Tibial artery (tissue), 4 donors: ENCODE measurements at places on chromosomes 11 and 22.

- DNase-seq, result no peak
These were observed 57.3 kb upstream of the FADD start for GRCh38 chr11:70145841-70146240.

GRCh38 chr11:35107861-35108260 is 31.1 kb upstream of the CD44 start:
- DNase-seq, result no peak

GRCh38 chr22:42138972-42139371 is 8.4 kb upstream of the CYP2D6 start:
- no peak for DNase-seq

DNA sequence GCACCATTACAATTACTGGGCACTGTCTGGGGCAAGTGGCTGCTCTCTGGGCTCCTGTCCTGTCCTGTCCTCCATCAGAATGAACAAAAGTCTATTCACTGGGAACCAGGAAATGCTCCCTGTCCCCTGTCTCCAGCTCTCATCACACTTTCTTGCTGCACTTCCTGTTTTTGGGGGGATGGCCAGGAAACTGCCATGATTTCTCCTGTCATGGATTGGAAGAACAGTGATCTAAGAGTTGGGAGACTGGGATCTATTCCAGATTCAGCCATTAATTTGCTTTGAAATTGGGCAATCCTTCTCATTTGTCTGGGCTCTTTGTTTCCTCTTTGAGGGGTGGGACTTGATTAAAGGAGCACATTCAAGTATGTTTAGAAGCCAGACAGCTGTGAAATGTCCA is 61.4 kb upstream of the KIRREL3 start:
- DNase-seq, result no peak

DNA sequence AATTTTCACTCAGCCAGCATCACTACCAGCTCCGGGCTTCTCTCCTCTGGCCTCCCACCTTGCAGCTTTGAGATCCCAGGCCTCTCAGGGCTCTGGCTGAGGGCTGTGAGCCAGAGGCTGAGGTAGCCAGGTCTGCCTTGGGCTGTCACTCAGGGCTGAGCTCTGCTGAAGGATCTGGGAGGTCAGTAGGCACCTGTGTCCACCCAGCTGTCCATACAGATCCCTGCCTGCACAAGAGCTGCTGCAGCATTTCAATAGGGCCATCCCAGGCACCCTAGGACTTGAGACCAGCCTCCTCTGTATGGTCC is 12.6 kb downstream of the KCNQ1OT1 start:
- DNase-seq, result peak; percentile 40

DNA sequence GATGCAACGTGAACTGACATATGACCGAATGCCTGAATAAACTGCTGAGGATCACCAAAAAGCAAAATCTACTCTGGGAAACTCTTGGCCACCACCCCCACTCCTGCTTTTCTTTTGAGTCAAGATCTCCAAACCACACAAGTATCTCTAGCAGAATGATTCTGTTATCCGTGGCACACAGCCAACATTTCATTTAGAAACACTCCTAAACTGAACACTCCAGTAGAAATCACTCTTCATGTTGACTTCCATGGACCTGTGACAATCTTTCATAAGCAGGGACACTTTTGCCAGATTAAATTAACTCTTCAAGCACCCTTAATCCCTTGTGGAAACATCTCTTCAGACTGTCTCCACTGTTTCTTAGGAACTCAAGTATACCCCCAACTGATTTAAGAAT is 44.4 kb downstream of the VSIG10L2 start:
- DNase-seq, result no peak

- DNase-seq, result no peak
These were observed 352.9 kb upstream of the DDI1 start for GRCh38 chr11:103683576-103683975.

GRCh38 chr11:130999992-131000770 is 83.9 kb upstream of the SNX19 start:
- DNase-seq, result no peak

DNA sequence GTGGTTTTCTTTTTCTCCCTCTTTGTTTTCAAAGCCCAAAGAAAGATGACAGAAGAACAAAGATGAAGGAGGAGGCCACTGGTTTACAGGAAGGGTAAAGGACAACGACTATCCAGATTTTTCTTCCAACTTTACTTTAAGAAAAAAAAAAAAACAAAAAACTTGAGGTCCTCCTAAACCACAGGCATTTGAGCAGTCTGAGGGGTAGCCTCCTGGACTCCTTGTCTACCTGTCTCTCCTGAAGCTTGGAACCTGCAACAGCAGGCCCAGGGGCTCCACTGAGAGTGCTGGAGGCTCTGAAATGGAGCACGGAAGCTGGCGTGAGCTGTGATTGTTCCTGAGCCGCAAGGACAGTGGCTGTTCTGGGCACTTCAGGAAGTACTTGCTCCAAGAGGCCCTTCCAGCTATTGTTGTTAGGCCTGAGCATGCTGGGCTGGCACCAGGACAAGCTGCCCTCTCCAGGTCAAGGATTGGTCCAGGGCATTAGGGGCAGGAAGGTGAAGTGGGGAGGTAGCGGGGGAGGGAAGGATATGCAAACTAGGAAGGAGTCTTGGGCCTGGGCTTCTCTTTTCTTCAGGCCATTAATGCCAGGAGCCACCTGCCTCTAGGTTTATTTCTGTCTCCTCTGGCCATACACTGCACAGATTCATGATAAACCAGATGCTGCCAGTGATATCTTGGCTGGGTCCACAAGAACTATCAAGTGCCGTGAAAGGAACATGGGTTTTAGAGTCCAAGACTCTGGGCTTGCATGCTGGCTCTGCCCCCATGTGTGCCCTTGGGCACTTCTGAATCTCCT is 147.3 kb downstream of the CCDC34 start:
- no peak for DNase-seq

DNA sequence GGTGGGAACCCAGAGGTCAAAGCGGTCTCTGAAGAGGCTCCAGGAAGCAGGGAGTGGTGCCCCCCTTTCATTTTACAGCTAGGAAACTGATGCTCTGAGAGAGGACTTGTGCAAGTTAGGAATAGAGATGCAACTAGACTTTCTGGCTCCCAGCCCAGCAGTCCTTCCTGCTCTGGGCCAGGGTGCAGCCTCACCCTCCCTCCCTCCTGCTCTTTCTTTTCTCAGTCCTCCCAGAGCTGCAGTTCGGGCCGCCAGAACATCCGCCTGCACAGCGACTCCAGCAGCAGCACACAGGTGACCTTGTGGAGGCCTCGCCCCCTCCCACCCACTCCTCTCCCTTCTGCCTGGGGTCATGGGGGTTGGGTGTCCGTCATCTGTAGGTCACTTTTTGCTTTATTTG is 51.5 kb downstream of the LHFPL7 start:
- DNase-seq, result peak; percentile 85

GRCh38 chr22:29480512-29481264 is 670 bp downstream of the NEFH start:
- no peak for DNase-seq

- DNase-seq, result no peak
These were observed 997.8 kb upstream of the CHORDC1 start for GRCh38 chr11:91220476-91221202.

- peak; percentile 84 for DNase-seq
These were observed 5.9 kb upstream of the FCHSD2 start for GRCh38 chr11:73147771-73148681.

DNA sequence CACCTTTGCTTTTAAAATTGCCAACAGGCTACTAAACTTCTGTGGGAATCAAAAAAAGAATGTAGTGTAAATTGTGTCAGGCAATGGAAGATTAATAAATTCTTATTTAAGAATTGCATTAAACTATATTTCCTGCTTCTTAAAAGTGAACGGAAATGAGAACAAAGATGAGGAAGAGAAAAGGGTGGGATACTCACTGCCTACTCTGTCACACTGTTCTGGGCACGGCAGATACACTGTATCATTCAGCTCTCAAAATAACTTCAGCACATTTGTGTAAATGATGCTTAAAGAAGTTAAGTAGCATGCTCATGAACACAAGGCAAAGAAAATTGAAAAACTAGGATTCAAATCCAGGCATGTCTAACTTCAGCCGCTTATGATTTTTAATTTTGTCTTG is 218.7 kb downstream of the DCDC1 start:
- no peak for DNase-seq

DNA sequence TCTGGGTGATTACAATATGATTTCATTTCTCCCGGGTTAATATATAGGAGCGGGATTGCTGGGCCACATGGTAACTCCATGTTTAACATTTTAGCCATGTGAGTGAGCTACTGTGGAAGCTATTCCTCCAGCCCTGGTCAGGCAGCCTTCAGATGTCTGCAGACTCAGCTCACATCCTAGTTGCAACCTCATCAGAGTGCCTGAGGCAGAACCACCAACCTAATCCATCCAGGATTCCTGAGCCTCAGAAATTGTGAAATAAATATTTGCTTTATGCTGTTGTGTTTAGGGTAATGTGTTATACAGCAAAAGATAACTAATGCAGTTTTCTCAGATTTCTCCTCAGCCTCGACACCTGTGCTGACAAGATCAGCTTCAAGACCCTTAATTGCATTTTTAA is 676.8 kb downstream of the OPCML start:
- no peak for DNase-seq

DNA sequence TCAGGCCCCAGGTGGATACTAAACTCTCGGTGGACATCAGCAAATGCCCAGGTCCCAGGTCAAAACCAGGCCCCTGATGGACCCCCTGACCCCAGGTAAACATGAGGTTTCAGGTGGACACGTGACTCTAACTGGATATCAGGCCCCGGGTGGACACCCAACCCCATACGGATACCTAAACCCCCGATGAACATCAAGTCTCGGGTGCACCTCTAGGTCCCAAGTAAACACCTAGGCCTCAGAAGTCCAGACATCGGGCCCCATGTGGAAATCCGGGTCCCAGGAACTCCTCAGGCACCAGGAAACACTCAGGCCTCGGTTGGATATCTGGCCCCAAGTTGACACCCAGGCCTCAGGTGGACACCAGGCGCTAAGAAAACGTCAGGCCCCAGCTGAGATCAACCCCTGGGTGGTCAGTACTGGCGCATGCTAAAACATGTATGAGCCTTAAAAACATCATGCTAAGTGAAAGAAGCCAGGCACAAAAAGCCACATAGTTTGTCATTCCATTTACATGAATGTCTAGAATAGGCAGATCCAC is 54.4 kb upstream of the SEPTIN5 start:
- DNase-seq, result no peak

- DNase-seq, result peak; percentile 11
These were observed 304.9 kb downstream of the BRD1 start for GRCh38 chr22:49522582-49523373.

GRCh38 chr22:19961868-19962245 is 20.2 kb upstream of the TXNRD2 start:
- DNase-seq, result no peak

GRCh38 chr11:46160100-46160499 is 38.8 kb upstream of the PHF21A start:
- no peak for DNase-seq

DNA sequence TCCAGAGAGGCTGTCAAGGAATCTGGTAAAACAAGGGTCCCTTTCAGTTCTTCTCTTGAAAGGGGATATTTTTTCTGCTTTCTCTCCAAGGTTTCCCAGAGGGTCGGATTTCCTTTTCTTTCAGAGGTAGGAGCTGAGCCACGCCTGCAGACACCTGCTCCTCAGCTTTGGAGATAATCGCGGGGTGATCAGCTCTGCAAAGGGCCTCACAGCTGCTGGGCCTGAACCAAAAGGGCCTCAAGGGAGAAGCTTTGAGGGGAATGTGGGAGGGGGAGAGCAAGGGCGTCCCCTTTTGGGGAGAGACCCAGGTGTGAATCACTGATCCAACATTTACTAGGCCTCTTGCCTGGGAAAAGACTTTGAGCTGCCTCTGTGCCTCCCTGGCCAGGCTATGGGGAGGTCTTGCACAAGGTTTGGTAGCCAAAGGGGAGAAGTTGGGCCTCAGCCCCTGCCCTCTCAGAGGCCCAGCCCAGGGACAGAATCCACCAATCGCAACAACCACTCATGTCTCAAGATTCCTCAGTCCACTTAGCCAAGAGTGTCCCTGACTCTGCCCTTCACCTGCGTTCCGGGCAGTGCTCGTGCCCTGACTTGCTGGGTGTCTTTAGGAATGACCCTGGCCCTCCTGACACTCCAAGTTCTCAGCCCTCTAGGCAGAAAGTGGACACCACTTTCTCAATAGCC is 14.0 kb upstream of the TP53I11 start:
- DNase-seq, result no peak

- DNase-seq, result no peak
These were observed 452.9 kb downstream of the MN1 start for GRCh38 chr22:27348634-27349033.

DNA sequence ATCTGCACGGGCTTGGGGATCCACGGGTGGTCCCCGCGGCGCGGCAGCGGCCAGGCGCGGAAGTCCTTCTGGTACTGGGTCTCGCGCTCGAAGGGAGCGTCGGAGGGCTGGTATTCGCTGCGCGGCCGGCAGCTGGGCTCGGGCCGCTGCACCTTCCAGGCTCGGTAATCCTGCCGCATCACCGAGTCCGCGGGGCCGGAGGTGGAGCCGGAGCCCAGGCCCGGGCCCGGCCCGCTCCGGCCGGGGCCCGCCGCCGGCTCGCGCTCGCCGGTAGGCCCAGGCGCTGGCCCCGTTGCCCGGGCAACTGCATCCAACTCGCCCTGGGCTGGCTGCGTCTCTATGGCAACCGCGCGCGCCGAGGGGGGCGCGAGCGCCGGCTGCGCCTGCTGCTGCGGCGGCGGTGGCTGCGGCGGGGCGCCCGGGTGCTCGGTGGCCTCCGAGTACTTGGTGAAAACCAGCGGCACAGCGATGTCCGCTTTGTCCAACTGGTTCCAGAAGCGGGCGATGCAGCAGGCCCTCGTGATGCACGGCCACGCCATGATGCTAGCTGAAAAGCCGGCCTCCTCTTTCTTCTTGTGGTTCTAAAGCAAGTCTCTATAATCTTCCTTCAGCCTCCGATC is 897 bp downstream of the MAP6 start:
- DNase-seq, result no peak

DNA sequence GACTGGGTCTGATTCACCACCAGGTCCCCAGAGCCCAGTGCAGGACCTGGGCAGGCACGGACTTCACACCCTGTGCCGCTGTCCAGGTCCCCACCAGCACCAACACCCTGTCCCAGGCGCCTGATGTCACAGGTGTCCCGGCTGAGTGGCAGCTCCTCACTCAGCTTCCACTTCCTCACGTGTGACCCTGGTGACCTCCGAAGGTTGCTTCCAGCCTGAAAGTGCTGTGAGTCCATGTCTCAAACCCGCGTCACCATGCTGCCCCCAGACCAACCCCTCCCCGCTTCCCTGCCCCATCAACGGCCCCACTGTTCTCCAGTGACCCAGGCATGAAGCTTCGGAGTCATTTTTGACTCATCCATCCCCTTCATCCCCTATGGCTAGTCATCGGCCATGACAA is 25.7 kb upstream of the PICK1 start:
- DNase-seq, result no peak

DNA sequence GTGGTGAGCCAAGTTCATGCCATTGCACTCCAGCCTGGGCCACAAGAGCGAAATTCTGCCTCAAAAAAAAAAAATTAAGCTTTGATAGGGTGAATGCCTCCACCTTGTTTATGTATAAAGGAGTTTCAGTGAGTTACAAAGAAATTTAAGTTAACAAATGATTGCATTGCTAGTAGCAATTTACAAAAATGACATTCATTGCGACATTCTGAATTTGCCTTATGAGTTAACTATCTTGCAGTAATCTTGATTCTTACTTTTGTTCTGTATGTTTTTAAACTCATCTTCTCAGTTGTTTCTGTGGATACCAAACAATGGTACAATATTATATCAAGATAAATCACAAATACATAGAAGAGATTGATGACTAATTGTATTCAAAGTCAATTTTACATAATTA is 207.0 kb downstream of the DDX10 start:
- DNase-seq, result no peak
